ENCODE measurements at places on chromosomes 13 and 19.

- DNase-seq: no peak
Measured at GRCh38 chr13:36778083-36778671, 40.8 kb upstream of the RFXAP start.

DNA sequence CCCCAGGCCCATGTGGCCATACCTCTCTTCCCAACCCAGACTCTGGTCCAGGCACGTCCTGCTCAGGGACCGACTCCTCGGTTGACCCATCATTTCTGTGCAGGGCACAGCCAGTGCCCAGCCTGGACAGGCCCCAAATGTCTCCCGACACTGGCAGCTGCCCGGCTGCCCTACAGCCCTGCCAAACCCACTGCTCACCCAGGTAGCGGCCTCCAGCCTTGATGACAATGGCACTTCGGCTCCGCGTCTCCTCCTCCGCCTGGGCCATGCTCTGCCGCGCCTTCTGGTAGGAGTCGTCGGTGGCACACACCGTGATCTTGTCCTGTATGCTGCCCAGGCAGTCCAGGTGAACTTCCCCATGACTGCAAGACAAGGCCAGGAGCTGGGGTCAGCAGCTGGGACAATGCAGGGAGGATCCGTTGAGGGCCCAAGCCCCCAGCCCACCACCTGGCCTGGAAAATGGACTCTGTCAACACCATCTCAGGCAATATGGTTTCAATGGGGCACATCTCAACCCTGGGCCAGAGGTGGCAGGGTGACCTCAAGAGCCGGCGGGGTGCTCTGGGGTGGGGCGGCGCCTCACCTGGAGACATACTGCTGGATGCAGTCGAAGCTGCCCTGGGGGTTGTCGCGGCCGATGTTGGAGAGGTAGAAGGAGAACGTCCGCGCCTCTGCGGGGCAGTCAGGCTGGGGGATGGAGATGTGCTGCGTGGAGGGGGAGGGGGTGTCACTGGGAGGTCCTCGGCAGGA, 27.5 kb upstream of the ISYNA1 start:
- no peak for DNase-seq

DNA sequence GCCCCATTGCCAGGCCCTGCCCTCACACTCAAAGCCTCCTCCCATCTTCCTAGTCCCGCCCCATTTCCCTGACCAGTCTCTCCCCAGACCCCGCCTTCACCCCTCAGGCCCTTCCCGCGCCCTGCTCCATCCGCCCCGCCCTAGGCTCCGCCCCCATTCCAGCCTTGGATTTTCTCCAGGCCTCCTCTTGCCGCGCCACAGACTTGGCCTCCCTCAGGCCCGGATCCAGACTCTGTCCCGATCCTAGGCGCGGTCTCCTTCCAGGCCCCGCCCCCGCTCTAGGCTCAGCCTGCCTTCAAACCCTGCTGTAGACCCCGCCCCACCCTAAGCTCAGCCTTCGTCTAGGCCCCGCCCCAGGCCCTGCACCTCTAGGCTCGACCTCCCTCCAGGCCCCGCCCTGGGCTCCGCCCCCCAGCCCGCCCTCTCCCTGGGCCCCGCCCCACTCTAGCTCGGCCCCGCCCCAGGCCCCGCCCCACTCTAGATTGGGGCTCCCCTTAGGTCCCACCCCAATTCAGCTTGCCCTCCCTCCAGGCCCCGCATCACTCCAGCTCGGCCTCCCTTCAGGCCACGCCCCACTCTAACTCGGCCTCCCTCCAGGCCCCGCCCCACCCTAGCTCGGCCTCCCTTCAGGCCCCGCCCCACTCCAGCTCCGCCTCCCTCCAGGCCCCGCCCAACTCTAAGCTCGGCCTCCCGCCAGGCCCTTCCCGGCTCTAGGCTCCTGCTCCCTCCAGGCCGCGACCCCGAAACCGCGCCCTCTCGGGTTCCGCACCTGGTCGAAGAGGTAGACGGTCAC, 18.5 kb downstream of the LMTK3 start:
- DNase-seq: peak; percentile 73

GRCh38 chr13:38914070-38914469, 76.6 kb downstream of the STOML3 start:
- DNase-seq: no peak

GRCh38 chr19:33365691-33366090, 7.8 kb upstream of the CEBPG start:
- no peak for DNase-seq

DNA sequence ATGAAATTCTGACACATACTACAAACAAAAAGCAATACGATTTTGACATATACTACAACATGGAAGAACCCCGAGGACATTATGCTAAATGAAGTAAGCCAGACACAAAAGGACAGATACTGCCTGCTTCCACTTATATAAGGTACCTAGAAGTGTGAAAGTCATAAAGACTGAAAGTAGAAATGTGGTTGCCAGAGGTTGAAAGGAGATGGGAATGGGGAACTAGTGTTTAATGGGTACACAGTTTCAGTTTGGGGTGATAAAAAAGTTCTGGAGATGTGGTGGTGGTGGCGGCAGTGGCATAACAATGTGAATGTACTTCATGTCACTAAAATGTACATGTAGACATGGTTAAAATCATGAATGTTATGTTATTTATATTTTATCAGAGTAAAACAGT, 12.1 kb upstream of the NDFIP2 start:
- DNase-seq: no peak

DNA sequence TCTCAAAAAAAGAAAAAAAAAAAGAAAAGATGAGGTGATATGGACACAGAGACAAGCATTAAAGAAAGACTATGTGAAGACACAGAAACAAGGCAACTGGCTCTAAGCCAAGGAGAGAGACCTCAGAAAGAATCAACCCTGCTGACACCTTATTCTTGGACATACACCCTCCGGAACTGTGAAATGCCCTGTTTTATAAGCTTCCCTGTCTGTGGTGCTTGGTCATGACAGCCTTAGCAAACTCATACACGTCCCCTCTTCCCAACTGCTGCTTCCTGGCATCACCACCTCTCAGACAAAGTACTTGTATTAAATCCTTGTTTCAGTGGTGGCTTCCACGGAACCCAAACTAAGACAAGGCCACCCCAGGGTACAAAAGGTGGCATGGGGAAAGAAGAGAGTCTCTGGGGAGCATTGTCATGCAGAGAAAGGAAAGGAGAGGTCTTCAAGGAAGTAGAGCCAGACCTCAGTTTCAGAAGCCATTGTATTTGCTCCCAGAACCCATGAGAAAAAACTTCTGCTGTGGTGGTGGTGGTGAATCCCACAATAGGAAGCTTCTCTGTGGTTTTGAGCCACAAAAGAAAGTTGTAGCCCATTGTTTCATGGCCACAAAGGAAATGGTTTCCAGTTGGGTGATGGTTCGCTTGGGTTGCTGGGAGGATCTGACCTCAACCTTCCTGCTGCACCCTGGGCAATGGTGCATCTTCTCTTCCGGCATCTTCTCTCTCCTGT, 16.3 kb upstream of the TSPAN16 start:
- DNase-seq: peak; percentile 26

DNA sequence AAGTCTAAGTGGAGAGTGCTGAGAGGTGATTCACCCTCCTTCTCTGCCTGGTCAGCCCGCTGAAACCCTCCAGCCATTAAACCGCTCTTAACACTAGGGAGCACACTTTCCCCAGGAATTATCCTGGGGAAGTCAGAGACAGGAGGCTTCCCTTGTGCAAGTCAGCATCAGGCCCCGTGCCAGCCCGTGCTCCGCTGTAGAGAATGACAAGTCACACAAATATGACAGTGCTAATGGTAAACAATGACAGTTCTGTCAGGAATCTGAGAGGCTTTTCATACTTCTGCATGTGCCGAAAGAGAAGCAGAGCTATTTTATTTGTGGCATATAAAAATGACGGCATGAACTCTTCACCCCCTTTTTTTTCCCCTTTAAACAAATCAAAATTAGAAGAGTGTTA, 816.9 kb upstream of the SLC10A2 start:
- no peak for DNase-seq

- DNase-seq: no peak
Measured at GRCh38 chr19:23312515-23312914, 62.3 kb upstream of the ZNF724 start.

- no peak for DNase-seq
Measured at GRCh38 chr13:75896271-75896670, 260.1 kb downstream of the LMO7 start.

DNA sequence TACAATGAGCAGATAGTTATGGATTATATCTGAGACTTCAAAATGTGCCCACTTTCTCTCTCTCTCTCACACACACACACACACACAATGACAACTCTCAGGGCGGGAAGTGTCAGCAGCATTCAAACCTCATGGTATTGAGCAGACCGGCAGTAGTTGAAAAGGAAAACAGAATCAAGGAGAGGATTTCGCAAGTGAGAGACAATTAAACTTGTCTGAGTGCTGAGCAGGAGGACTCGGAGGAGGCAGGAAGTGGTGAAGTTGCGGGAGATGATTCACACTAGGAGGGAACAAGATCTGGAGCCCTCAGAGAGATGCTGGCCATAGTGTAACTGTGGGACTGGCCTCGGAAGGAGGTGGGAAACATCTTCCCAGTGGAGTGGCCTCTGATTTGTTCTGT, 353.1 kb downstream of the EFNB2 start:
- no peak for DNase-seq

- DNase-seq: no peak
Measured at GRCh38 chr19:18118420-18119012, 20.9 kb downstream of the MAST3 start.

DNA sequence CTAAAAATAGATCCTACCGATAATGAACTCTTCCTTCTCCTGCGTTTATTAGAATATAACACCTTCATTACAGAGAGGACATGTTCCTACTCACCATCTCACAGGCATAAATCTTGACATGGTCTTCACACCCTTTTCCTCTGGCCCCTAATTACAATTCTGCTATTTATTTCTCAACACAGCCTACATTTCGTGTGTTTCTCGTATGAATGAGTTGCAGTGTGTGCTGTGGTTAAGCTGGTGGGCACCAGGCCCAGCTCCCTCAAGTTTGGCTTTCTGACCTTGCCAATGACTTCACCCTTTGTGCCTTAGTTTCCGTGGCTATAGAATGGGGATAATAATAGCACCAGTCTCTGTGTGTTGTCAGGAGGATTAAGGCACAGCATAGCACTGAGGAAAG, 12.3 kb upstream of the KATNAL1 start:
- DNase-seq: no peak

- DNase-seq: no peak
Measured at GRCh38 chr13:114064450-114065140, 67.8 kb downstream of the RASA3 start.

DNA sequence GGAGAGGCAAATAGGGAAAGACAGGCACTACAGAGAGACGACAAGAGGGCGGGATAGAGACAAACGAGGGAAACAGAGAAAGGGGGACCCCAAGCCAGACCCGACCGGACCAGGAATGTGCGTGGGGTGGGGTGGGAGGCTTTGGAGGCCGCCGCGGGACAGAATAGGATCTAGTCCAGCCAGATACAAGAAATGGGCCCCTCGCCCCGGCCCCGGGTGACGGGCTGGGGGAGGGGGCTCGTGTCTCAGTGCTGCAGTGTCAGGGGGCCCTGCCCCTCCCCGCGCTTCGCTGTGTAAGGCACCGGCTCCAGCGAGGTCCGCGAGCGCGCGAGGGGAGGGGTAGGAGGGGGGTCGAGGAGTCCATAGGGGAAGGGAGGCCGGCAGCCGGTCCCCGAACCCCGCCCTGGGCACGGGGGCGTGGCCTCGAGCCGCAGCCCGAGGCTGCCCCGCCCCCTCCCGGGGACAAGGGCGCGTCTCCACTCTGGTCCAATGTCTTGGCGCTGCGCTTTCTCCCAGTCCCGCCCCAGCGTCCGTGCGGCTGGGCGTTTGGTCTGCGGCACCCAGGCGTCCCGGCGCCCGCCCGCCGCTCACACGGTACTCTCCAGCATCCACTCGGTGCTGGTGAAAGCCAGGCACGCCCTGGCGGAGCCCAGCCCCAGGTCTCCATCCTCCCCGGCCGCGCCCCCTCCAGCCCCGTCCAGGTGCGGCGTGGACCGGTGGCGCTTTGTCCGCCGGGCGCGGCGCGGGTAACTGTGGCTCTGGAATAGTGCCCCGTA, 11.0 kb downstream of the IFNL1 start:
- DNase-seq: no peak

DNA sequence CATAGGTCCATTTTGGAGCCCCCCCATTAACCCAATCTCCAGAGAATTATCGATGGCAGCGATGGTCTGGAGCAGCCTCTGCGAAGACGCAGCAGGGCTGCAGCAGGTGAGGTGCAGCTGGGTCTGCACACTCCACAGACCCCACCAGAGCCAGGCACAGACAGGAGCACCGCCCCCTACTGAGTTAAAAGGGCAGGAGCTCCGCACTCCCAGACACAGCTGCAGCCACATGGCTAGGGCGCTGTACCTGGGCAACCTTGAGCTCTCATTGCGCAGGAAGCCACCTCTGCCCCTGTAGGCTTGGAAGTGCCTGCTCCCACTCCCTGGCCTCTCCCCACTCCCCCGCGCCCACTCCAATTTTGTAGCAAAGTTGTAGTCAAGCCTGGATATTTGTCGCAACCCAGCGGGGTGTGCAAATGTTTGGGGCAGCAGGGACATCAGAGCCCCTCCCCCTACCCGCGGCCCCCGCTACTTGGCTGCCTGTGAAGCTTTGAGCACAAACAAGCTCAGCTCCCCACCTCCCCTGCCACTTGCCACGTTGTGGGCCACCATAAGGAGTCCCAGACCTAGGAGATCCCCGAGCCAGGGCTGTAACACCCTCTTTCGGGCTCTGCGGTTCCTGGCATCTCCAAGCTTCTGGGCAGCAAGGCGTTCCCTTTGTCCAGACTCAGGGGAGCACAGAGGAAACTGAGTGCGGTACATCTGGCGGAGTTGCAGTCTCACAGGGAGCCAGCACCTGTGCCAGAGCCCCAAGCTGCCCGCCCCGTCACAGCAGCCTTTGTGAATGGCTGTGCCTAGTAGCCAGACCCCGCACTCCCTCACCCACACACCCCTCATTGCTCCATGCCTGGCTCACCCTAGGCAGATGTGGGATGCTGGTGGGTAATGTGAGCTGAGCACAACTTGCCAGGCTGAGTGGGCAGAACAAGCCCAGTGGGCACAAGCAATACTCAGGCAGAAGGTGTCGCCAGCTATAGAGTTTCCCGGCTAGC, 949.7 kb upstream of the SLITRK1 start:
- no peak for DNase-seq

GRCh38 chr13:60431108-60431700, 34.2 kb downstream of the TDRD3 start:
- DNase-seq: no peak

- no peak for DNase-seq
Measured at GRCh38 chr19:32363175-32363574, 17.8 kb downstream of the ZNF507 start.

GRCh38 chr13:101092985-101093384, 323.3 kb downstream of the NALCN start:
- DNase-seq: no peak

DNA sequence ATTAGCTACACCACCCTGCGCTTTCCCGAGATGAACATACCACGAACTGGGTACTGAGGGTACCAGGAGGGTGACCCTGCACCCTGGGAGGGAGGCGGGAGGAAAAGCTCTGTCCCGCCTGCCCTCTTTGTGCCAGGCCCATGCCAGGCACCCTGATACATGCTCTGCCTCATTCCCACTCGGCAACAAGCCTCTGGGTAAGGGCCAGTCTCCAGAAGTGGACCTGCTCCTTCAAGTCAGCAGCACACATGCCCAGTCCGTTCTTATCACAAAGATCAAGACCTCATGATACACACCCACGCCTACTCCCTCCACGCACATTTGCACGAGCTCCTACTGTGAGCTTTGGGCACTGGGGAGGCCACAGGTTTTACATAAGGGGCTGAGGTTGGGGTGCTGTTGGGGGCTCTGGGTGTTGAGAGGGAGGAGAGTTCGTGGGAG, 2.0 kb upstream of the FFAR1 start:
- DNase-seq: no peak
